ENCODE measurements at places on chromosomes 16 and 17. TPM values are rescaled to one million over a fixed set of nuclear protein-coding genes. Genes with fewer than 3 reads are reported as not detected.
A peak's percentile ranks its signal among the peaks of the same experiment; 100 is the strongest.

DNA sequence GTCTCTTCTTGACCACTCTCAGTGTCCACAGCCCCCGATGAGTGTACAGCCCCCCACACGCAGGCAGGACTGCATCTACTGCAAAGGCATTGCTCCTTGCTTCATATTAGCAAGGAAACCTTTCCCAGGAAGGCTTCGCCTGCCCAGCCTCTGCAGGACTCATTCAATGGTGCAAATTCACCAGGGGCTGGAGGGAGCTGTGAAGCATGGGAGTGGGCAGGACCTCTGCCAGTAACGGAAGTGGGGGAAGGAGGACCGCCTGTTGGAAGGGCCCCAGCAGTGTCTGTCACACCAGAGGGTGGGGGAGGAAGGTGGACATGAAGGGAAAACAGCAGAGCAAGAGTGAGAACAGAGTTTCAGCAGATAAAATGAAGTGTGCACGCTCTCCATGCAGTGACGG lies 2.5 kb downstream of the SPATA33 start:
- peak overlapping the region; percentile 30 for H3K4me3 ChIP-seq
- DNase-seq, result no peak
- peaks cover 29% of the 10 kb centered on the region for H3K36me3 ChIP-seq
- peaks cover 44% of the 10 kb centered on the region for H3K4me1 ChIP-seq
- no peaks in the 10 kb centered on the region for H3K27me3 ChIP-seq

DNA sequence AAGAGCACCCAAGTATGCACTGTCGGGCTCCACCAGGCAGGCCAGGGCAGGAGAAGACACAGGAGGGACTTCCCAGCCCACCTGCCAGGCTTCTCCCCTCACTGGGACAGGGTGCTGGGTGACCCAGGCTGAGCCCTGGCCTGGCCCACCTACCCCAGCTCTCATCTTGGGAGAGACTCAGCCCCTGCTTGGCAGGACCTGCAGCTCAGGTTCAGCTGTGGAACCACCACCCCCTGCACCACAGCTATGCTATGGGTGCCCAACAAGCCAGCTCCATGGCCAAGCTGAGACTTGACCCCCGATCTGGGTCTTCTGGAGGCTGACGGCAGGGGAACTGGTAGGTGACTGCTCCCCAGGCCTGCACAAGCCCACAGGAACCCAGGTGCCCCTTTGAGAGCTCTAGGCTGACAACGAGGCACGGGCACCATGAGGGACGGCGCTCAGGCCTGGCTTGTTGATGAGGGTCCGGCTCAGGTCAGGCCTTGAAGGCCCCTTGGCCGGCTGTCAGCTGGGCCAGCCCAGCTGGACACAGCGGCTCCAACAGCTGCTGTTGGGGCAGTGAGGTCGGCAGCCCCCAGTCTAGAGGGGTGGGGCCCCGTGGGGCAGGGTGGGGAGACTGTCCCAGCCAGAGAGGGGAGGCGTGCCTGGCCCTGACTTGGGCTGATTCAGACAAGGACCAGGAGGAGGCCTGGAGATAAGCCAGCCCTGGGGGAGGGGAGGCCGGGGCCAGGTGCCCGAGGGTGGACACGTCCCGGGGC lies 4.6 kb downstream of the RPUSD1 start:
- no peaks in the 10 kb centered on the region for H3K36me3 ChIP-seq
- H3K4me1 ChIP-seq, result no peaks in the 10 kb centered on the region
- H3K4me3 ChIP-seq, result no peak overlapping the region
- DNase-seq, result no peak
- no peak overlapping the region for H3K27ac ChIP-seq
- H3K27me3 ChIP-seq, result no peaks in the 10 kb centered on the region

BHLHA9 gene
- total RNA-seq, result not detected

DNA sequence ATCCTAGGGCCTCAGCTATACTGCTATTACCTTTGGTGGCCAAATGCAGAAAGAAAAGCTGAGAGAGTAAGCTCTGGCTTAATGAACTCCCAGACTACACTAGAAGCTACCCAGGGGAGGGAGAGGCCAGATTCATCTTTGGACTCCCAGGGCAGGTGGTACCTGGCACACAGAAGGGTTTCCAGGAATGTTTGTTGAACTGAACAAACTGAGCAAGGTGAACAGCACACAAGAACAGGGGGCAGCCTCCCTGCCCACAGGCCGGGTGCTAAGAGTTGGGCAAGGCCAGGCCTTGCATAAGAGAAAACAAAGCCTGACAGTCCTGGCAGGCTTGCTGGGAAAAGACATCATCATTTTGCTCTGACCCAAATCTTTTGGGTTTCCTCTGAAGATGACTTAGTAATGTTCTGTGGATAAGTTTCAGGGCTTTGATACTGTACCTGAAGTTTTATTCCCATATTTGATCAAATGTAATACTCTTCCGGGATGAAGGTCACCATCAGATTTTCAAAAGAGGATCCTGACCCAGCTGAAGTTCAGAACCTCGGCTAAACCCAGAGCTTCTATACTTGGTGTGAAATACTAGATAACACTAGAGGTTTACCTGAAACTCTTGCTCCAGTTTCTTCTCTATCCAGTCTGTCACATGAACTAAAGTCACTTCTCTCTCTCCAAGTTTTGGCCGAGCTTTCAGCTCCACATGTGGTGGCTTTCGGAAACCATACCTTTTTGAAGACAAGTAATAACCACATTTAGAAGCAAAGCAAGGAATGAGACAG lies 20.5 kb upstream of the ERN1 start:
- H3K36me3 ChIP-seq, result peaks cover 41% of the 10 kb centered on the region
- no peak for DNase-seq
- H3K27me3 ChIP-seq, result no peaks in the 10 kb centered on the region
- no peak overlapping the region for H3K27ac ChIP-seq
- H3K4me1 ChIP-seq, result peaks cover 19% of the 10 kb centered on the region

CCL8 gene
- total RNA-seq, result not detected

DNA sequence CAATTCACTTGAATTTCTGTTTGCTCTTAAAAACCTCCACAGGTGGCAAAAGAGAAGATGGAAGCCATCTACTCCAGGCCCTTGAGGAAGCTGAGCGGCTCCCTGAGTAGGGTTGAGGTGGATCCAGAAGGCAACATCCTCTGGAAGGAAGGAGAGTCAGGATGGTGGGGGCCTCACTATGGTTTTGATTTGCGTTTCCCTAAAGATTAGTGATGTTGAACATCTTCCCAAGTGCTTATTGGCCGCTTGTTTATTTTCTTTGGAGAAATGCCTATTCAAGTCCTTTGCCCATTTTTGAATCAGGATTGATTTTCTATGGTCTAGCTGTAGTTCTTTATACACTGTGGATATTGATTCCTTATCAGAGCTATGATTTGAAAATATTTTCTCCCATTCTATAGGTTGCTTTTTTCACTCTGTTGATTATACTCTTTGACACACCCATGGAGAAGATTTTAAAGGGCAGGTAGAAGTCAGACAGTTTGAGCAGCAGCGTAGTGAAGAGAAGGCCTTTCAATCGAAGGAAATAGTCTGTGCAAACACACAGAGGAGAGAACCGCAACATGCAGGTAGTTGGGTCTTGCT lies 58.6 kb downstream of the WSB1 start:
- DNase-seq, result no peak
- H3K4me1 ChIP-seq, result peaks cover 45% of the 10 kb centered on the region
- H3K4me3 ChIP-seq, result peak overlapping the region; percentile 82
- peak overlapping the region; percentile 71 for H3K27ac ChIP-seq
- H3K27me3 ChIP-seq, result no peaks in the 10 kb centered on the region
- no peaks in the 10 kb centered on the region for H3K36me3 ChIP-seq

PYDC1 gene
- not detected for total RNA-seq

DNA sequence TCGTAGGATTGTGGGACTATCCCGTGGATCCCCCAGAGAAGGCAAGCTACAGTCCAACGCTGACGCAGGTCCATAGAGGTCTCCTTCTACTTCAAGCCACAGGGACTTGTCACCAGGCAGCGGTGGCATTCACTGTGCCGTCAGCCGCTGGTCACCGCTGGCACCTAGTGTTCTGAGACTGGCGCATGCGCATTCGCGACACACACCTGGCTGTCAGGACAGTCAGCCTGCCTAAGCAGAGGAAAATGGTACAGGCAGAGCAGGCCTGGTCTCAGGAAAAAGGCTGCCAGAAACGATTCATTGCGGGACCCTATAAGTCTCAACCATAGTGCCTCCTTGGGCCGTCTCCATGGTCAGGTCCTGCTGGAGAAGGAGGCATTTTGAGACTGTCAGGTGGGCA lies 138.0 kb upstream of the WSB1 start:
- H3K27me3 ChIP-seq, result no peaks in the 10 kb centered on the region
- H3K27ac ChIP-seq, result no peak overlapping the region

GRCh38 chr17:74512036-74512435 lies 19.2 kb downstream of the CD300LB start:
- H3K36me3 ChIP-seq, result peaks cover 15% of the 10 kb centered on the region
- peaks cover 29% of the 10 kb centered on the region for H3K4me1 ChIP-seq
- H3K27me3 ChIP-seq, result peaks cover 9% of the 10 kb centered on the region
- peak overlapping the region; percentile 95 for H3K27ac ChIP-seq
- H3K4me3 ChIP-seq, result no peak overlapping the region

TK1 gene
- total RNA-seq, result 65.8 TPM

DNA sequence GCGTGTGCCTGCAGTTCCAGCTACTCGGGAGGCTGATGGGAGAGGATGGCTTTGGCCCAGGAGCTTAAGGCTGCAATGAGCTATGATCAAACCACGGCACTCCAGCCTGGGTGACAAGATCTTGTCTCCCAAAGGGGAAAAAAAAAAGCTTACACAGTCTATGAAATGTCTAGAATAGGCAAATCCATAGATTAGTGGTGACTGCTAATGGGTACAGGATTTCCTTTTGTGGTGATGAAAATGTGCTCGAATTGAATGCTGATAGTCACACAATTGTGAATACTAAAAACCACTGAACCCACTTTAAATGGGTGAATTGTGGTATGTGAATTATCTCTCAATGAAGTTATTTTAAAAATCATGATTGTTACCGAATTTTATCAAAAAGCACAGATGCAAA lies 14.9 kb downstream of the USP7 start:
- no peak overlapping the region for H3K27ac ChIP-seq
- DNase-seq, result no peak
- H3K36me3 ChIP-seq, result no peaks in the 10 kb centered on the region
- peaks cover 72% of the 10 kb centered on the region for H3K4me1 ChIP-seq

DNA sequence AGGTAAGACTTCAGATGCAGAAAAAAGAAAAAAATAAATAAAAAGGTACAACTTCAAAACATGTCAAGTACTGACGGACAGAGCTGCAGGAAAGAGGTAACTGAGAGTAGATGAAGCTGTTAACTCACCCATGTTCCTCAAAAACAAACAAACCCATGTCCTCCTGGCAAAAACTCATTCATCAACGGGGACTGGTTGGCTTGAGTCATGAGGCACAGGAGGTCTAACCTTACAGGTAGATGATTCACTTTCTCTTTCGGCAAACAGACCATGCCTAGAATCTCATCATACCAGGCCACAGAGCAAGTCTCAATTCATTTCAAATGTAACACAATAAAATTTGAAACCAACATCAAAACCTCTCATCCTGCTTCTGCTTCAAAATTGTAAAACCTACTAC lies 12.3 kb upstream of the FASN start:
- no peak overlapping the region for H3K4me3 ChIP-seq
- no peaks in the 10 kb centered on the region for H3K36me3 ChIP-seq
- peaks cover 11% of the 10 kb centered on the region for H3K4me1 ChIP-seq

DNA sequence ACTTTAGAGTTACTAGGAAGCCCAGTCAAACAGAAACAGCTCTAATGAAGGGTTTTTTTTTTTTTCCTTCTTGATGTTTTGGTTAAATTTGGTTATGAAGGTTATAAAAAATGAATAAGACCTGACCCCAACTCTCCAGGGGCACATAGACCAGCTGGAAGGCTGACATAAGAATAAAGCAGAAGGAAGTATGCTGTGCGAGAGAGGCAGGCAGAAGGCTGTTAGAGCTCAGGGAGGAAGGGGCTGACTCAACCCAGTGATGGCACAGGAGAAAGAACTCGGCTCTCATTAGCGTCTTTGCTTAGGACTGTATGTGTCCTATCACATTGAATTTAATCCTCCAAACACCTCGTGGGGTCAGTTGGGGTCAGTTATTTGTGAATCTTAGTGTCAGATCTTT lies 474.6 kb downstream of the PMP22 start:
- peaks cover 5% of the 10 kb centered on the region for H3K27me3 ChIP-seq
- H3K27ac ChIP-seq, result no peak overlapping the region
- no peaks in the 10 kb centered on the region for H3K4me1 ChIP-seq
- H3K4me3 ChIP-seq, result no peak overlapping the region
- H3K36me3 ChIP-seq, result no peaks in the 10 kb centered on the region

- no peak overlapping the region for H3K4me3 ChIP-seq
- H3K36me3 ChIP-seq, result peaks cover 2% of the 10 kb centered on the region
- H3K27me3 ChIP-seq, result peaks cover 10% of the 10 kb centered on the region
- H3K27ac ChIP-seq, result peak overlapping the region; percentile 95
- peaks cover 38% of the 10 kb centered on the region for H3K4me1 ChIP-seq
- DNase-seq, result no peak
Observed at GRCh38 chr17:75875182-75875939, 3.0 kb downstream of the TRIM47 start.

GRCh38 chr17:18235743-18236256 lies 10.4 kb downstream of the LLGL1 start:
- DNase-seq, result no peak
- no peak overlapping the region for H3K4me3 ChIP-seq
- no peaks in the 10 kb centered on the region for H3K4me1 ChIP-seq
- H3K36me3 ChIP-seq, result peaks cover 2% of the 10 kb centered on the region
- H3K27ac ChIP-seq, result peak overlapping the region; percentile 1

DNA sequence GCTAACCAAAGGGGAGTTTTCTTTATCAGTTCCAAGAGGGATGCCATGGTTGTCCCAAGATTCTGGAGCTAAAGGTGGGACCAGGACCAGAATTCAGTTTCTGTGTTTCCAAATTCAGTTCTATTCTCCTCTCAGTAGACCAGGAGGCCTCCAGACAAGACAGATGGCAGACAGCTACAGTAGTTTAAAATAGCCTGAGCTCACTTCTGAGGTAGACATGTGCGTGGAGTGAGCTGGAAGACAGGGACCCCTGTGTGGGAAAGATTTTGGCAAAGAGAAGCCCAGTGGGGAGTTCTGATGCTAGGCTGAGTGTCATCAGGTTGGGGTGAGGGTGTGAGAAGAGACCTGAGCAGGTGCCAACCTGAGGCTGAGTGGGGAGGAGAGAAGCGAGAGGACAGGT lies 95.4 kb downstream of the PRKCB start:
- peaks cover 20% of the 10 kb centered on the region for H3K4me1 ChIP-seq
- H3K4me3 ChIP-seq, result no peak overlapping the region

GFAP gene
- total RNA-seq, result not detected

- H3K27ac ChIP-seq, result peak overlapping the region; percentile 92
- no peaks in the 10 kb centered on the region for H3K27me3 ChIP-seq
- DNase-seq, result peak; percentile 50
- H3K4me1 ChIP-seq, result peaks cover 76% of the 10 kb centered on the region
Observed at GRCh38 chr17:17119533-17119932, 77.3 kb downstream of the MPRIP start.

TMEM204 gene
- 23.7 TPM for total RNA-seq

- H3K36me3 ChIP-seq, result no peaks in the 10 kb centered on the region
- H3K27me3 ChIP-seq, result no peaks in the 10 kb centered on the region
- H3K27ac ChIP-seq, result no peak overlapping the region
- H3K4me3 ChIP-seq, result no peak overlapping the region
Observed at GRCh38 chr16:12976496-12976895, 75.1 kb downstream of the SHISA9 start.

All from activated T-helper 1 cell treated with anti-CD3 and anti-CD28 coated beads, Interleukin-12 subunit alpha, Interleukin-12 subunit beta, Interleukin-2, Interleukin-4 antibody, amounts not matched to agents 30 ng/mL and 10 ng/mL and 1 ng/mL, durations not matched to agents 14 hours and 24 hours and 36 hours (primary cell).